Stimulated activated CD8-positive, alpha-beta memory T cell treated with anti-CD3 and anti-CD28 coated beads, Interleukin-7, amount 100 ng/mL, for 1 hour (primary cell): ENCODE measurements at places on chromosomes 3 and 15.

GRCh38 chr3:120092474-120092873 lies 1.8 kb downstream of the GSK3B start:
- DNase-seq = no peak

GRCh38 chr3:94359996-94360395 lies 297.1 kb downstream of the NSUN3 start:
- DNase-seq = no peak

DNA sequence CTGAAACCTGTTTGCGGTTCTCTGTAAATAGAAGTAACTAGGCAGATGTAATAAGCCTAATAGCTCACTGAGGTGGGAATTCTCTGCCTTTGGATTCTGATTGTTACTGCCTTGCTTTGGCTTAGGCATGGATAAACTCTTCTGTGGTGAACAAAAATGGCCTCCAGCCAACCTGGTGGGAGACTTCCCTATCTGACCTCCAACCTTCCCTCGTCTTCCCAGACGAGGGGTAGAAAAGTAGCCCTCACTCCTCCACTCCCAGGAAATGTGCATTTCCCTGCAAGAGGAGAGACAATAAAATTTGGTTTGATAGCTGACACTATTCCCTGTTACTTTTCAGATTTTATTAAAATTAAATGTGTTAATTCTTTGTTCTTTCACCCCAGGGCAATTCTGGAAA lies 606 bp upstream of the CD96 start:
- DNase-seq = no peak

DNA sequence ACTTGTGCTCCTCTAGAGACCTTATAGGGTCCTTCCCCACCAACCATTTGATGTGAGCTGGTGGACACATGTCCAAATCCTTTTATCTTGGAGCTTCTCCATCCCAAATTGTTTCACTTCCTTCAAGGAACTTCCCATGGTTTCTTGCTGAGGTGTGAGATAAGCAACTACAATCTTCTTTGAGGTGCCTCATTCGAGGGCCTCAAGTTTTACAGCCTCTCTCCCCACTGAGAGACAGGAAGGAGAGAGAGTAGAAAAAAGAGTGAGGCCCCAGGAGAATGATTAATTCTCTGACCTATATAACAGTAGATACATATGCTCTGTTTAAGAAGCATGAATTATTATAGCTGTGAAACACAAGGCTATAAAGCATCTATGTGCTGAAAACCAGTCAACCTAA lies 70.5 kb downstream of the SUMF1 start:
- no peak for DNase-seq

- no peak for DNase-seq
Observed at GRCh38 chr3:171932153-171932611, 89.0 kb downstream of the TMEM212 start.

DNA sequence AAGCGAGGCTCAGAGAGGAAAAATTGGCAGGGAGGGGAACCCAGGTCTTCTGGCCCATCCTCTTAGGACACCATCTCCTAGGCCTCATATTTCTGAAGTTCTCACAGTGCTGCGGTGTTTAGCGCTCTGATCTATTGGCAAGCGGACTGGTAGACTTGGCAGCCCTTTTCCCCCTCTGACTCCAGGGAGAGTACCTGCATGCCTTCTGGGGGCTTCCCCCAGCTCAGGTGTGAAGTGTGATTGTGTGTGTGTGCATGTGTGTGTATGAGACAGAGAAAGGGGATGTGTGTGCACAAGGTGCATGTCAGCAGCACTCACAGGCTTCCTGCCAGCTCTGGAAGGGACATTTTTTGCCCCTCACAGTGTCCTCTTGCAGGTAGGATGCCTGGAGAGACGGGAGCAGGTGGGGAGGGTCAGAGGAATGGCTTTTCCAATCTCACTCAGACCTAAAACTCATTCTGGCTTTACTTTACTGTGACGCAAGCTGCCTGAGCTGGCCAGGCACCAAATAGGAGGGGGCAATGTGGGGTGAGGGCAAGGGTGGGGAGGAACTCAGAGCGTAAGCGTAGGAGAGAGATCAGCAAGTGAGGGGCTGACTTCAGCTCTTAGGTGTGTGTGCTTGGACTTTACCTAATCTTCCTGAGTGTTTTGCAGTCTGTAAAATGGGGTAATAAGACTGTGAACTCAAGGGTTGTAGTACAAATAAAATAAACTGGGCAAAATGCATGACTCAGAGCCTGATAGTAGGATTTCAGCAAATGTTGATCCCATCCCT lies 4.0 kb upstream of the IL17RE start:
- no peak for DNase-seq

GRCh38 chr3:151673974-151674373 lies 59.8 kb upstream of the AADACL2 start:
- no peak for DNase-seq

DNA sequence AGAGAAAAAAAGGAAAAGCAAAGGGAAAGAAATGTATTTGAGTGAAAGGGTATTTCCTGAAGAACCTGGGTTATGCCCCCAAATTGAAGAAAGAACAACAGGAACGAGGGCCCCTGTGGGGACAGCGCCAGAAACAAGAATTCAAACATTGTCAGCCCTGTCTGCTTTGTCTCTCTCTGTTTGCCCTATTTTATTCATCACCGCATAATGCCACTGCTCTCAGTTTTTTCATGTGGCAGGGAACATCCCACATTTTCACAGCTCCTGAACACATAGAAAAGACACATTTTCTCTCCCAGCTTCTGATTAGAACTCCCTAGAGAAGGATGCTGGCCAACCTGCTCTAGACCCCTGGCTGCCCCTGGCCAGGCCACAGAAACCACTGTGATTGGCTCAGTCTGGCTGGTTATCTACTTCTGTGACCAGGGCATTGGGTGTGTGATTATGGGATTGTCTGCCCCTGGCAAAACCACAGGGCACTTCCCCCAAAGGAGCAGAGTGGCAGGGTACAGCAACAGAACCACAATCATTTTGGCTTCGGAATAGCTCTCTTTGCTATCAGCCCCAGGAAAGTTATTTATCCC lies 31.3 kb upstream of the CCDC54 start:
- no peak for DNase-seq

DNA sequence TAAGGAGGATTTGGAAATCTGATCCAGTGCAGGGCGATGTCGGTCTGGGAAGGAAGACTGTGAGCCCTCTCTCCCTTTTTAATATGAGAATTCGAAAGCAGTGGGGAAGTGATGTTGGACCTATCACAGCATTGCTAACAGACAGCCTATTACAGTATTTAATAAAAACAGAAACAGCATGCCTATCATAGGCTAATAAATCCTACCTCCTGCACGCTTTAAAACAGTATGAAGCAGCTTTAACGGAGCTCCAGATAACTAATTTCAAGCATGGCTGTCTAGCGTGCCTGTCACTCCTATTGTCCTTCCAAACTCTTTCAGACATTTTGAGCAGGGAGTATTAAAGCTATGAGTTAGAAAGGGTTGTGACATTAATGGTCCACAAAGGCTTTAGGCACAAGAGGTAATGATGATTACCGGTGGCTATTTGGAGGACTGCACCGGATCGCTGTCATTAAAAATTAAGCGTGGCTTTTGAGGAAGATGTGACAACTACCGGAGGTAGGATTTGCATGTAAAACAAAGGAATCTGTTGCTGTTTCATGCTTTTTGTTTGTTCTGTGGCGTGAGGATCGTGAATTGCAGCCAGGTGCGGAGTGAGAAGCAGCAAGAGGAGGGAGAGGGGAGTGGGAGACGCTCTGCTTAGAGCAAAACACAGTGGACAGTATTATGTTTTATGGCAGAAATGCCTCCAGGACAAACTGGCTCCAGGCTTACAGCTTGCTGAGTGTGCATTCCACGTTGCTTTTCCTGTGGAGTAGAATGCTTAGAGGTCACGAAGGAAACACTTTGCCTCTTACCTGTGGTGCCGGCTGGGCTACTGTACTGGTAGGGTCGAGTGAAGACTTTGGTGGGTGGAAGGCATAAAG lies at the start of gene KCNMB2:
TSS of gene KCNMB2 (plus strand) at position 226 of the 869 bp plus-strand sequence.
- no peak for DNase-seq

- DNase-seq = no peak
Observed at GRCh38 chr15:84699538-84700191, 16.3 kb downstream of the SEC11A start.

DNA sequence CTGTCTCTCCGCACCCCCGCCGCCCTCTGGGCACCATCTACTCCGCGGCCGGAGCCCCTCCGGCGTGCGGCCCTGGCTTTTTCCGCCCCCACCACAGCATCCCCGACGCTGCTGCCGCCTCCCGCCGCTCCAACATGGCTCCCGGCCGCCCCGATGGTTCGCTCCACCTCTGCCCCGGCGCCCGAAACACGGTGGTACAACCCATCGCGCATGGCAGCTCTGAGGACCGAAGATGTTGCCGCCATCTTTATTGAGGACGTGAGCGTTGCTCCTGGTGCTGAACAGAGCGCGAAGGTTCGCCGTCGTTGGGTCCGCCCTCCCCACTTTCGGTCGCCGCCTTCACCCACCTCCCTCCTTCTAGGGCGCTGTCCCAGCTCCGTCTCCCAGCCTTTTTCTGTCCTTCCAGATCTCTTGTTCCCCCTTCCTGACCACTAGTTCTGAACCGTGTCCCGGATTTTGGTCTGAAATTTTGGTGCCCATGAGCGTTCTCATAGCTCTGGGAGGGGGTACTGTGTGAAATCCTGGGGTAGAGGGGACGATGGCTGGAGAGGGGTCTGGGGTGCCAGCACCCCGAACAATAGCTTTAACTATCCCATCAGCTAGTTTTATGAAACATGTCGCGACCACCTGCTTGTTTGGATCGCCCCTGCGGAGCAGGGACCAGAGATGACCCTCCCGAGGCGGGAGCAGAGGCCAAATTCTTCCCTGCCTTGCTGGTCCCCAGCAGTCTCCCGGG lies at the start of gene CELSR3:
TSS of gene CELSR3 (minus strand) at position 134 of the 736 bp plus-strand sequence. CDS start 252 bp downstream, outside the sequence.
- no peak for DNase-seq

DNA sequence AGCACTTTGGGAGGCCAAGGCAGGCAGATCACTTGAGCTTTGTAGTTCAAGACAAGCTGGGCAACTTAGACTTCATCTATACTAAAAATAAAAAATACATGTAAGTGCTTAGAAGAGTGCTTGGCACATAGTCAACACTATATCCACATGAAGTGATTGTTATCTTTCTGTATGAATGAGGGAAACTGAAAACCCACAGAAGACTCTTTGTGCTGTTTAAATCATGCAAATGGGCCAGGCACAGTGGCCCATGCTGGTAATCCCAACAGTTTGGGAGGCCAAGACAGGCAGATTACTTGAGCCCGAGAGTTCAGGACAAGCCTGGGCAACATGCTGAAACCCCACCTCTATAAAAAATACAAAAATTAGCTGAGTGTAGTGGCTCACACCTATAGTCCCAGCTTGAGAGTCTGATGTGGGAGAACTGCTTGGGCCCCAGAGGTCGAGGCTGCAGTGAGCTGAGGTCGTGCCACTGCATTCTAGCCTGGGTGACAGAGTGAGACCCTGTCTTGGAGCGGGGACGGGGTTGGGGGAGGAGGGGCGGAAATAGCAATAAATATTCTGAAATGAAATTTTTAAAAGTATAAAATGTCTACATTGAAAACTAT lies 129.7 kb downstream of the NR2E3 start:
- DNase-seq = no peak

DNA sequence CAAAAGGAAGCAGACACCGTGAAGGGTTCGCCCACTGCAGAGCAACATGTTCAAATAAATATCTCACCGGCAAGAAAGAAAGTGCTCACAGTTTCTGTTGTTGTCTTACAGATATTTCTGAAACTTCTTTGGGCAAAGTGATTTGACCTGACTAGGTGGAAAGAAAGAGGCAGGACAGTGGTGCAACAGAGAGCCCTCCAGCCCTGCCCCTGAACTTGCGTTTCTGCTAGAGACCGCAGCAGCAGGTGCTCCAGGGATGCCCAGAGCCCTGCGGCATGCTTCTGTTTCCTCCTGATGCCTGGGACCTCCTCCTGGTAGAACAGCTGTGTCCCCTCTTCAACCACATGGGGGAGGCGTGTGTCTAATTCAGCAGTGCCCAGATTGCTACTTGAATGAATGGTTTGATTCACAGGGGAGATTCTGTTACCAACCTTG lies 123.4 kb downstream of the ATP10A start:
- no peak for DNase-seq

DNA sequence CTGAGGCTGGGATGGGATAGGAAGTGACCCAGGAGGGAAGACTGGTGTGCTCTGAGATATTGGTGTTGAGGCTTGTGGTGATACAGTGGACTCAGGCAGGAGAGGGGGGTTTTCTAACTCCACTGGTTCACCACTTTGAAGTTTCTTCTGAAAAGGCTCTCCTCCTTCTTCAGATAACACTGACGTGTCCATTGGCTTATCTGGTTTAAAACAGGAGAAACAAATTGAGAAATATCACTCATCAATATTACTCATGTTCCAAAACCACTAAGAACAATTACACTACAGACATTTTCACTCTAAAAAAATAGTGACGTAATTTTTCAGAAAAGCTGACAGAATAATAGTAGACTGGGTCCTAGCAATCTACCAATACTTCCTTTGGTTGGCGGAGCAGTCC lies 23.1 kb downstream of the TP53BP1 start:
- no peak for DNase-seq

DNA sequence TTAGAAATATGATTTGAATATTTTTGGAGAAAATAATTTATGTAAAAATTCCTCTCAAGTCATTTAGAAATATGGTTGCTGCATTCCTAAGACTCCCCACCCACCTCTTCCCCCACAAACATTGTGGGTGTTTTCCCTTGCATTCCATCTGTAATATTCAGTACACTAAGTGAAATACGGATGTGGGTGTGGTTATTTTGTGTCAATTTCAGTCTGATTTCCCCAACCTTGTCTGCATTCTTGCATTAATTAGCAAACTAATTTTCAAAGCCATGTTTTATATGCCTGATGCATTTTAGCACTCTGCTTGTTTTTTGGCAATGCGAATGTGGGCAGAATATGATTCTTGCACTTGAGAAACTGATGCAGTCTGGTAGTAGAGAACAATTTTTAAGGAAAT lies 408.3 kb upstream of the RGMA start:
- no peak for DNase-seq

DNA sequence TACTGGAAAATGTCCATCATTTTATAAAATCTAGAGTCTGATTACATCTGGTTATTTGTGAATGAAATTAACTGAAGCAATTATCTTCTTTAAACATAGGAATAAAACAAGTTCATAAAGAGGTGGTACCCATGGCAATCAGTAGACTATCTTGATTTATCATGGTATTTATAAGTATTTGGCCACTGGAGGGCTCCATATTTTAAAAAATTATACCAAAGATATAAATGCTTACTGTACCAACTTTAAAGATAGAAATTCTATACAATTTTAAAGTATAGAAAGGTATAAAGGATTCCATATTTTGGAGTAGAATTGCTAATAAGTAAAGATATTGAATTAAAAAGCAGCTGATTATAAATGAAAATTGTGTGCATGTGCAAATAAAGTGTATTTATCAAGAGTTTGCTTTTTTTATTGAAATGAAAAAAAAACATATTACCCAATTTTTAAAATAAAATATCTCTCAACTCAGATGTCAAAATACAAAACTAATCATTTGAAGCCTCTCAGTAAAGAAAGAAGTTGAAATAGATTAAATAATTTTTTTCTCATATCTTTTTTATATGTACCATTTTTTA lies 105.3 kb downstream of the BBX start:
- DNase-seq = no peak
